ENCODE measurements at places on chromosomes 13 and 19. TPM values are rescaled to one million over a fixed set of nuclear protein-coding genes. Genes with fewer than 3 reads are reported as not detected.

Gene GRIN3B
- total RNA-seq: 0.51 TPM

Gene PCSK4
- 1.5 TPM for total RNA-seq

Gene LILRA1
- not detected for total RNA-seq

Gene ZNF177
- total RNA-seq: 2.1 TPM

Gene OR7C1
- not detected for total RNA-seq

Gene PLPP2
- total RNA-seq: 26.6 TPM

Gene GSX1
- not detected for total RNA-seq

Gene ZNF471
- 9.2 TPM for total RNA-seq

Data from fibroblast of lung (primary cell).